RPMI8226 (cell line): ENCODE measurements at places on chromosomes 6 and 20.

GRCh38 chr6:27141529-27142015, 105.9 kb upstream of the PRSS16 start:
- no peak for DNase-seq

GRCh38 chr6:16295471-16295870, 57.1 kb downstream of the GMPR start:
- no peak for DNase-seq

- DNase-seq = peak; percentile 45
Observed at GRCh38 chr6:13278164-13278563, 50.2 kb downstream of the TBC1D7 start.

- no peak for DNase-seq
Observed at GRCh38 chr20:9949563-9949962, 85.2 kb upstream of the ANKEF1 start.

- no peak for DNase-seq
Observed at GRCh38 chr20:49466114-49466912, 16.2 kb downstream of the KCNB1 start.

DNA sequence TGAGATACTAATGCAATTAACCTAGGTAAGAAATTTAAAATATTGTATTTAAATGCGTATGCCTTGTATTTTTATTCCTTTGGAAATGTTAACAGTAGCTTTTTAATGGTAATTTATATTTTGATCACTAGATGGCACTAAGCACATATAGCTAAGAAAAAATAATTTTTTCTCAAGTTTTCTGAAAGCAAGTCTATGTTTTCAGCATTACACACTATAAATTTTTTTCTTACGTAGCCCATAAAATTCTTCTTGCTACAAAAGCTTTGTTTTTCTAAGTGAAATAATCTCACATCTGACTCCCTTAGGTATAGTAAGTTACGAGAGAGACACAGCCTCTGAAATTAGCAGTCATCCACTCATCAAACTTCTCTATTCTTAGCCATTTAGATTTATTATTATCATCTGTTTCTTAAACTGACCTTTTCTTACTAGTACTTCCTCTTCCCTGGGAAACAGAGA, 35.7 kb downstream of the TSPYL4 start:
- no peak for DNase-seq

DNA sequence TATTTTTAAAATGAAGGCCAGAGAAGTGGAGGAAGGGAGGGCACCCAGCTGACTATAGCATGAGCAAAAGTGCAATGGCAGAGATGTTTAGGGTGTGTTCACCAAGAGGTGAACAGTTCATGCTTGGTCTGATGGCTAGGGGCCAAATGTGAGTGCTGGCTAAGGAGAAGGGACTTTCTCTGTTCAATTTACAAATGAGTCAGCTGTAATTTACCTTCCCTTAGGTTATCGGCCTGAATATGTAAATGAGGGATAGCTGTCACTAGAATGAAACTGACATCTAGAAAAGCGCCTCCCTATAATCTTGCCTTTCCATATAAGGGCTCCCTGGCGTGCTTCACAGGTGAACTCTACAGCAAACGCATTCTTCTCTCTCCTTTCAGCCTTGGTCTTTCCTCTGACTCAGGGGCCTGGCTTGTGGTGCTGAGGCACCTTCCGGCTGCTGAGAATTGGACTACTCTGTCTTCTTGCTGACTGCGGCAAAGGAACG, 114.7 kb upstream of the BACH2 start:
- peak; percentile 91 for DNase-seq

GRCh38 chr6:9937031-9937763, 477.7 kb downstream of the TFAP2A start:
- DNase-seq = no peak

GRCh38 chr20:51067792-51068191, 44.9 kb upstream of the KCNG1 start:
- no peak for DNase-seq
